Hippocampal formation (tissue), 2 donors: ENCODE measurements at places on chromosomes 16 and 17.
A peak's percentile ranks its signal among the peaks of the same experiment; 100 is the strongest.

DNA sequence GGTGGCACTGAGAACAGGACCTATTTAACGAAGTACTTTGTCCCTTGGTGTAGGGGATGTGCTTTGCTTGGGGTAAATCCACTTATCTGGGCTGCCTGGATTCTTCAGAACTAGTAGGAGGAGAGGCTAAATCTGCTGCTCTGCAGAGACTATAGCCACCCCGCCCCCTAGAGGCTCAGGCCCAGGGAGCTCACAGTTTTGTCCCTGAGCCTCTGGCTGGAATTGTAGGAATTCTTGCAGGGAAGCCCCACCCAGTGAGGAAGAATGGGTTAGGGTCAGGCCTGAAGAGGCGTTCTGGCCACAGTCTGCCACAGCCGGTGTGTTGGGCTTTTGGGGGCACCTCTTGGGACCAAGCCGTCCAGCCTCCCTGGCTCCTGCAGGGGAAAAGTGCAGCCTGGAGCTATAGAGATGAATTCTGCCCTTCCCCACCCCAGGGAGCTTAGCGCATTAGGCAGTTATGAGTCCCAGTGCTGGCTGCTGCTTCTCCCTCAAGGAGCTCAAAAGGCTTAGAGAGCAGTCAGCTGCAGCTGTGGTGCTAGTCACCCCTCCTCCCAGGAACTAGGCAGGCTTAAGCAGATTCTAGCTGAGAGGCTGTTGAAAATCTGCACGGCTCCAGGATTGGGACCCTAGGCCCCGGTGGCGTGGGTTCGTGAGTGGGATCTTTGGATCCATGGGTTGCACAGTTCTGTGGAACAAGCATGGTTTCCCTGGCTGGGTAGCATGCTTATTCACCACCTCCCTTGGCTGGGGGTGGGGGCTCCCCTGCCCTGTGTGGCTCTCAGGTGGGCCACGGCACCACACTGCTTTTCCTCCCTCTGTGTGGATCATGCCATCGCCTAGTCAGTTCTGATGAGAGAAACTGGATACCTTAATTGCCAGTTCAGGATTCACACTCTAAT lies 237.4 kb upstream of the TOM1L1 start:
- DNase-seq, result no peak

DNA sequence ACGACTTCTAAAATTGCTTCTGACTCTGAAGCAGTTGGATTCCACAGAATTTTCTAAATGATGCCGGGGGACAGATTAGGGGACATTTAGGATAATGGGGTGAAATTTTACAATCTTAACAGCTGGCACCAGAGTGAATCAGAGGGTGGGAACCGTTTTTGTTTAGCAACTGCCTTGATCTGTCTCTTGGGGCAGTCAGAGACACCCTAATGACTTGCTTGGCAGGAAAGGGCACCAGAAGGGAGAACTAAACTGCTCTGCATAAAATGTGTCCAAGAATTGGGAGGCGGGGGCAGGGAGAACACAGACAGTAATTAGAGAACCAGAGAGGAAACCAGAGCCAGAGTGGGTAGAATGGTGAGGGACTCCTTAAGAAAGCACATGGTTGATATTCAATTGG lies 6.1 kb upstream of the ABCC12 start:
- DNase-seq, result no peak

DNA sequence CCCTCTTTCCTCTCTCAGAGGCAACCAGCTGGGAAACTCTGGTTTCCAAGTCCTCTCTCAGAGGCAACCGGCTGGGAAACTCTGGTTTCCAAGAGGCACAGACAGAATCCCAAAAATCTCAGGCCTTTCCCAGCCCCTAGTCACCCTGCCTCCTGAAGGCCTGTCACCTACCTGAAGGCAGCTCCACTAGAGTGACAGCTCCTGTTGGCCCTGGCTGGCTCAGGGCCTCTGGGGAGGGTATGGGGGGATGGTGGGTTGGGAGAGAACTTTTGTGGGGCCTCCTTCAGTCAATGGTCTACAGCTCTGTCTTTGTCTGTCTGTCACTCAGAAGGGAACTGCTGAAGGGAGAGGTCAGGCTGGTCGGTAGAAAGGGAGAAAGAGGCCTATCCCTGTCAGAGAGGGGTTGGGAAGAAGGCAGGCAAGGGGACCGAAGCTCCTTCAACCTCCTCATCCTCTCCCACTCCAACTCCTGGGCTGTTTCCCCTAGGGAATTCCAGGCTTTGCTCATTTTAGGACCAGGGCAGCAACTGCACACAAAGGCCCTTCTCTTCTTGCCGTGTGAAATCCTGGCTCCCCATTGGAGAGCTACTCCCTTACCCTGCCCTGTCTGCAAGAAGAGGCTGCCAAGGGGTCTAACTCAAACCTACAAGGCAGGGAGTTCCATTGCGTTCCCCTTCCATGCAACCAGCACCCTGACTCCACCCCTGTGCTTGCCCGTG lies 23.6 kb downstream of the COPZ2 start:
- no peak for DNase-seq

GRCh38 chr16:82439678-82440293 lies 187.0 kb upstream of the CDH13 start:
- no peak for DNase-seq

DNA sequence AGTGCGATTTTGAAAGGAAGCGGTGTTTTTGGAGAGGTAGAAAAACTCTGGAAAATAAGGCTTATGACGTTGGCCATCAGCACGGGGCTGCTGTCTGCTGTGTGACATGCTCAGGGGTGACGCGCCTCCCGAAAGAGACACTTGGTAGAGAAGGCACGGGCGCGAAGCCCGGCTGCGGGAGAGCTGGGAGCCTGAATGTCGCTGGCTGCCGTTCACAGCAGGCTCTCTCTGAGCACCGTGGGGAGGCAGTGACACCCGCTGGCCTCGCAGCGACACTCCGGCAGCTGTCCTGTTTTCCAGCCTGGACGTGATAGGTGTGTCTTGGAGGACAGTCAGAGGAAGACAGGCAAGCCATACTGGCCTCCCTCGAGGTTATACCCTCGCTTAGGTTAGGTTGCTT lies 759.1 kb upstream of the RBFOX1 start:
- peak; percentile 61 for DNase-seq

- no peak for DNase-seq
These were observed 14.9 kb upstream of the NKD1 start for GRCh38 chr16:50533317-50533716.

DNA sequence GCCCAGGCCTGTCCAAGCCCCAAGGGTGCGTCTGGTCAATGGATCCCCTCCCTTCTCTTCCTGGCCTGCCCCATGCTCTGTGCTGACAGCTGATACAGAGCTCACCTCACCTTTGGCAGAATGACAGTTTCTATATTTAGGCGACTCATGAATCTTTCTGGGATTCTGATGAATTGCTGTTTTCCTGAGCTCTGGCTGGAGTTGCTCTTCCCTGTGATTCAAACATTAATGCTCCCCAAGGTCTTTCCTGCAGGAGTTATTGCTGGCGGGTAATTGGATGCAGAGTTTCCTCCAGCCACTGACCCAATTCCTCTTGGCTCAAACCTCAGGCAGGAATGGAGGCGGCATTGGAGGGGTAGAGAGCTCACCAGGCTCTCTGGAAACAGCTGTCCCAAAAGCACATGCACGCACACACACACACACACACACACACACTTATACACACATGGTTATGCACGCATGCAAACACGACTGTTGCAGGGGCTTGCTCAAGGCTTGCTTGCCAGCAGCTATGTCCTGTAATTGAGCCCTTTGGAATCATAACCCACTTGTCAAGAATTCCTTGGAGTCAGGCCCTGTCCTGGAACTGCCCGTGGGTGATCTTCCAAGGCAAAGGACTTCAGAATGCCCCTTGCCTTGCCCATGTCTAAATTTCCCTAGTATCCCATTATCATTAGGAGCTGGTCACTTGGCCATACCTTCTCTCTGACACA lies 128.8 kb downstream of the ASIC2 start:
- DNase-seq, result no peak

GRCh38 chr16:48232493-48233040 lies 11.5 kb upstream of the LONP2 start:
- no peak for DNase-seq

- no peak for DNase-seq
These were observed 13.3 kb upstream of the CNEP1R1 start for GRCh38 chr16:50011707-50012106.

DNA sequence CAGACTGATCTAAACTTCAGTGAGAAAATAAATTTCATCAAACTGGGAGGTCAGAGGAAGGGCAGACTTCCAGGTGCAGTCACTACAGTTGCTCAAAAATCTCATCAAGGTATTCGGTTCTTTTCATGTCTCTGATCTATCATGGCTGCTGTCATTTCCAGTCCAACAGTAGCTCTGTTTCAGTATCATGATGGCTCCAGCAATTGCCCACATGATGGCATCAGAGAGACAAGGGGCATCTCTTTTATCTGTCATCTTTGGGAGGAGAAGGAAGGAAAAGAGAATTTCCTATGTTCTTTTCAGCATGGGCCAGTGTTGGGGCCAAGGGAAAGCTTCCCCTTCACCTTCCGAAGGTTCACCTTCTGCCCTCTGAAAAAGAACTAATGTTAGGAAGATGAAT lies 504.9 kb upstream of the HSBP1 start:
- DNase-seq, result no peak

DNA sequence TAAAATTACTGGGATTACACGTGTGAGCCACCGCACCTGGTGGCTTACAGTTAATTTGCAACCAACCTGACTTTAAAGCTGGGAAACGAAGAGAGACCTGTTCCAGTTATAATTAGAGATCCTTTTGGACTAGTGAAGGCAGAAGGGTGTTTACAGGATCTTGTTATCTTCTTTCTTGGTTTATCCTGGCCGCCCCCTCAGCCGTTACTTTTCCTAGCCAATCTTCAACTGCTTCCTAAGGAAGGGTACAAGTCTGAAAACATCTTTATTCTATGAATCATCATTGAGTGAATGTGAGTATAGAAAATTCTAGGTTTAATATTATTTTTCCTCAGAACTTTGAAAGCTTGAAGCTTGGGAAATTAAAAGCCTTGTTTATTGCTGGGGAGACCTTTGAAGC lies 286.5 kb downstream of the SLC39A11 start:
- DNase-seq, result no peak

GRCh38 chr17:56313201-56313600 lies 159.9 kb downstream of the ANKFN1 start:
- no peak for DNase-seq

- DNase-seq, result no peak
These were observed 39.8 kb upstream of the FAAP100 start for GRCh38 chr17:81591971-81592370.

DNA sequence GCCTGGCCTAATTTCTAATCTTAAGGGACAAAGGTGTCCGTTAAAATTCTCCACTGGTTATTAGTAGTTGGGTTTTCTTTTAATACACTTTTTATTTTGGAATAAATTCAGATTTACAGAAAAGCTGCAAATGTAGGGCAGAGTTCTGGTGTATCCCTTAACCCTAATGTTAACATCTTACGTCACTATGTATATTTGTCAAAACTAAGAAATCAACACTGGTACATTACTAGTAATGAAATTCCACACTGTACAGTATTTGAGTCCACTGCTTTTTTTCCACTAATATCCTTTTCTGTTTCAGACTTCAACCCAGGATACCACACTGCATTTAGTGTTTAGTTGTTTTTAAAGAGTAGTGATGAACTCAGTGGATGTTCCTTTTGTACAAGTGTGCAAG lies 18.7 kb upstream of the KPNA2 start:
- DNase-seq, result no peak

- no peak for DNase-seq
These were observed 51.5 kb upstream of the FASN start for GRCh38 chr17:82149401-82150099.

DNA sequence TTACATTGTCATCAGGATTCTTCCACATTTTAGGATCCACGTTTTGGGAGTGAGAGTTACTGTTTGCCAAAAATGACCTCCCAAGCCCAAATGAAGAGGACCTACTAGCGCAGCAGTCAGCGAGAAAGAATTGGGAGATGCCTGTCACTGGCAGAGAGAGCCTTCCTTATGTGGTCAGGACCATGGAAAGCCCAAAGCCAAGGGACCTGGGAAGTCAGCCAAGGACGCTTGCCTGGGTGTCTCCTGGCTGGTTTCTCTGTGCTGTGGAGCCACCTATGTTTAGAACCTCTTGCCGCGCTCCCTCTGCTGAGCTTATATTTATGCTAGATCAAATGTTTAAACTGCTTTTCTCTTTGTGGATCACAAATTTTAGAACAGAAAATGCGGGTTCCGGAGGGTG lies 24.9 kb upstream of the RHBDL3 start:
- DNase-seq, result no peak

DNA sequence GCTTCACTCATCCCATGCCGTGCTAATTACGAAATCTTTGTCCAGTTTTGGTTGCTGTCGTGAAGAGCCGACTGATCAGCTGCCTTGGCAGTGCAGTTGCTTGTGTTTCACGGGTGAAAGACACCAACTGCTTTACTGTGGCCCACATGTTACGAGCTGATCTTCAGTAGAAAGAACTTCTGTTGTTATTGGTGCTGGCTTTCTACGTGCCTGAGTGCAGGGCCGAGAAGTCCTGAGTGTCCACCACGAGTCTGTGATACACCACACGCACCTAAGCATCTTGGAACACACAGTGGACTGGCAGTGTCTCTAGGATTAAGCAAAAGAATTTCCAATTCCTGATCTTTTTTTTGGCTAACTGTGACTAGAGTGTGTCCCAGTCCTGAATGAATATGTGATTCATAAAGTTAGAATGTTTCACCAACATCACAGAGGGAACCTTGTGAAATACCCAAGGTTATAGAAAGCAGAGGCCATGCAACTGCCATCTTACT lies 70.4 kb upstream of the CLEC18A start:
- peak; percentile 9 for DNase-seq

DNA sequence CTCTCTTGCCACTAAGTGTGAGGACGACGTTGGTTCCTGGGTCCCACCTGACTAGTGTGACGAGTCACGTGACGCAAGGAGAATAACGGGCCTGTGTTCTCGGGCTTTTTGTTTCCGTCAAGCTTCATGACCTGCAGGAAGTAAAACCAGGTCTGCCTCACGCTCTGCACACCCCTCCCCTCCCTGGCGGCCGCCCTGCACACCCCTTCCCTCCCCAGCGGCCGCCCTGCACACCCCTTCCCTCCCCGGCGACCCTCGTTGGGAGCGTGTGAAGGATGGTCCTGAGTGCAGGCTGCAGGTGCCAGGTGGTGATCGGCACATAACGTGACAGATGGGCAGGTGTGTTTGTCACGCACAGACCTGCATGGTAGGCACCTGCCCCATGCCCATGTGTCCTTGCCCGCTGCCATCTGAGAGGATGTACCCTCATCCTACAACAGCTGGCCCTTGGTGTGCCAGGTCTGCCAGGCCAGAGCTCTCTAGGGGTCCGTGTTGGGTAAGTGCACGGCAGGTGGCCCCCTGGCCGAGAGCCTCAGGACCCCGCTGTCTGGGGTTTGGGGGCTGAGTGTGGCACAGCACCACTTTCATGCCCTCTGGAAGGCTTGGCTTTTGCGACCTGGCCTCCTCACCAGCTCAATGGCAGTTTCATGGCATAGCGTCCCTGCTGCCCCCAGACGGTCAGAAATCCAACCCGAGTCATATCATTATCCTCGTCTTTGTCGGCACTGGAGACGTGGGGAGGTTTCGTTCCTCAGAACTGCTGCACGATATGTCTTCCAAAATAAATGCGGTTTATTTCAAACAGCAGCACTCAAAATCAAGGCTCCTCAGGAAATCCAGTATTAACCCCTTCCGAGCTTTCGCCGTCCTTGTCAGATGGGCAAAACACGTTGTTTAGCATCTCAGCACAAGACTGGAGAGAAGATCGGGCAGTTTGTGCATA lies 191.8 kb upstream of the CHMP6 start:
- DNase-seq, result no peak

GRCh38 chr17:12410717-12411116 lies 255.0 kb upstream of the MYOCD start:
- no peak for DNase-seq

GRCh38 chr16:16108759-16109158 lies 114.5 kb downstream of the ABCC6 start:
- DNase-seq, result no peak
